ENCODE measurements at places on chromosomes 7 and 10.

DNA sequence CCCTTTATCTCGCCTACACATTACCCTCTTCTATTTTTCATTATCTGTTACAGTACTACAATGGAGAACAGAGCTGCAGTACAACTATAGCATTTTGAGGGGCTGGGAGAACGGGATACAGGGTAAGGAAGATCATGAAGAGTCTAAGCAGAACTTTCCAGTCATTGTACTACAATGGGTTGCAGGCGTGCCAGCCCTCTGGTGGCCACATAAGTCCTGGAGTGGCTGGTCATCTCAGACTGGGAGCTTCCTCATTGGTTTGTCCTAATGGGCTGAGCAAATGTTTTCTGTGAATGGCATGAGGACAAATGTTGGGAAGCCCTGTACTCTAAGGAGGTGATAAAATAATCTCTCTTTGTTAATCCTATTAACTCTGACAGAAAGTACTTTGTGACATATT is 33.0 kb downstream of the TMEM106B start:
- DNase-seq, result no peak

GRCh38 chr10:15742836-15743235 is 23.1 kb upstream of the ITGA8 start:
- no peak for DNase-seq

DNA sequence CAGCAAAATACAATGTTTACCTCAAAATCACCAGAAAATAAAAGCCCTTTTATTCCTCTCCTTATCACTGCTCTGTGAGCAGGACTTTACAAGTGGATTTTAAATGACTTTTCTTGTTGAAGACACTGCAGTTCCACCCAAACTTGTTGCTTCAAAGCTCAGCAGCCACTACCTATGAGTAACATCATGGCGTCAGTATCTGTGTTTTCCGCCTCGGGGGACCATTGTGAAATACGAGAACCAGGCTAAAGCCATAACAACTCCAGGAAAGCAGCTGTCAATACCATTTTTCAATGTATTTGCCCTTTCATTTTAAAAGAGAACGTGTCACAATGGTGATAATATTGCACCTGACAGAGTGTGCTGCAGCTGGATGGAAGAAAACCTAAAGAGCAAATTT is 284.0 kb upstream of the RNF32 start:
- DNase-seq, result no peak

GRCh38 chr10:107790271-107790670 is 625.8 kb upstream of the SORCS1 start:
- DNase-seq, result no peak

DNA sequence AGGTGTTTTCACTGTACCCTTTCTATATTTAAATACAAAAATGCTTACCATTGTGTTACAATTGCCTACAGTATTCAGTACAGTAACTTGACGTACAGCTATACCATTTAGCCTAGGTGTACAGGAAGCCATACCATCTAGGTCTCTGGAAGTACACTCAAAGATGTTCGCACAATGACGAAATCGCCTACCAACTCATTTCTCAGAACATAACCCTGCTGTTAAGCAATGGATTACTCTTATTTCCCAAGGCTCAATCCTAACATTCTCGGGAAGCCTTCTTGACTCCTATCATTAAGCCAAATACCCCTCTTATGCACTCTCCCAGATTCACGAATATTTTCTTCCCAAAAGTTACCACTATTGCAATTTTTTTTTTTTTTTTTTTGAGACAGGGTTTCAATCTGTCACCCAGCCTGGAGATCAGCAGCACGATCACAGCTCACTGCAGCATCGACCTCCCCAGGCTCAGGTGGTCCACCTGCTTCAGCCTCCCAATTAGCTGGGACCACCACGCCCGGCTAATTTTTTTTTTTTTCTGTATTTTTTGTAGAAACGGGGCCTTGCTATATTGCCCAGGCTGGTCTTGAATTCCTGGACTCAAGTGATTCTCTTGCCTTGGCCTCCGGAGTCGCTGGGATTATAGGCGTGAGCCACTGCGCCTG is 1.5 kb downstream of the CWF19L1 start:
- no peak for DNase-seq

DNA sequence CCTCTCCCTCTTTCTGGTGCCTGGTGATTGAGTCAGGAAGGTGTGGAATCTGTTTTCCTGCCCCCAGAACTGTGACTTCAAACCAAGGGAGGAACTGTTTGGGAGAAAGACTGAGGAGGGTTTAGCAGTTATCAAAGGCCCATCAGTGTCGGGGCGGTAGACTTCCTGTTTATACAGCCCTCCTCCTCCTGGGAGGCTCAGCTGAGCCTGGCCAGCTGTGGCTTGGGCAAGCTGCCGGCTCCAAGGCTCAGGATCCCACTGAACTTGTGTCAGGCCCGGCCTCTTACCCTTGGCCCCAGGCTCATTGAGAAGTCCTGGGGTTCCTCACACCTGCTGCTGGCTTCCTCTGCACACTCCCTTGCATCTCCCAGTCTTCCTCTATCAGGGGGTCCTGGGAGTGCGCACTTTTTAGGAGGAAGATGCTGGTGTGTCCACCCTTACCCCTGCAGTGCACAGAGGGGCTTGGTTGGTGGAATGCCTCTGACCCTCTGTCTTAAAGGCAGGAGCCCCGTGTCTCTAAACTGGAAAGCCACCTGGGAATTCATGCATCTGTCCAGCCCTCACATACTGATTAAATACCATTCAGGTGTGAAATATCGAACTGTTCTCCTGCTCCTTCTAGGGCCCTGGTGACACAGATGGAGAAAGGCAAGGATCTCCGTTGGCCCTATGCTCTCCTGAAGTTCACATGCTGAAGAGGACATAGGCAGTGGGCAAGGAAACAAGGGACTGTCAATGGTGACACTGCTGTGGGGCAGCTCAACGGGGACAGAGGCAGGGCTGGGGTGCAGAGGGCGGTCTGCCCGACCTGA is 32.4 kb downstream of the CXCL12 start:
- peak; percentile 57 for DNase-seq

GRCh38 chr7:68770649-68771048 is 827.6 kb upstream of the AUTS2 start:
- no peak for DNase-seq

GRCh38 chr10:110629680-110630191 is 14.4 kb upstream of the RBM20 start:
- no peak for DNase-seq

DNA sequence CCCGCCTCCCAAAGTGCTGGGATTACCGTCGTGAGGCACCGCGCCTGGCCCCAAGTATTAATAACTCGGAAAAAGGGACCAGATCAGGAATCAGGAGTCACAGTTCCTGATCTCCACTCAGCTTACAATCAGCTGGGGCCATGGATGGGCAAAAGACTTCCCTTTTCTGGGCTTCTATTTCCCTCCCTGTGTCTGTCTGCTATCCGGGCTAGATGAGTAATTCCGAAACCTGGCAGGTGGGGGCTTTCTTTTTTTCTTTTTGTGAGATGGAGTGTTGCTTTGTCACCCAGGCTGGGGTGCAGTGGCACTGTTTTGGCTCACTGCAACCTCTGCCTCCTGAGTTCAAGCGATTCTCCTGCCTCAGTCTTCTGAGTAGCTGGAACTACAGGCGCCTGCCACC is 11.6 kb downstream of the RPS24 start:
- peak; percentile 42 for DNase-seq

DNA sequence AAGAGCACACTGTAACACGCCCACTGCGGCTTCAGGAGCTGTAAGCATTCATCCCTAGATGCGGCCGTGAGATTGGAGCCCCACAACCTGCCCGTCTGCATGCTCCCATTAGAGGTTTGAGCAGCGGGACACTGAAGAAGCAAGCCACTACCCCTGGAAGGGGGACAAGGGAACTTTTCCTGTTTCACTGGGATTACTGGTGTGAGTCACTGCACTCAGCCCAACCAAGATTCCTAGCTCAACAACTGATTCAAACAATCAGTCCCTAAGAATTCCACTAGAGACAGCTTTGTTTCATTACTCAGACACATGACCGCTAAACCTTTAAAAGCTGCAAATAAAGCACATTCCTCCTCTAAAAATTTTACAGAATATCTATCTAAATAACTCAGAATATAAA is 69.8 kb downstream of the ORC5 start:
- no peak for DNase-seq

DNA sequence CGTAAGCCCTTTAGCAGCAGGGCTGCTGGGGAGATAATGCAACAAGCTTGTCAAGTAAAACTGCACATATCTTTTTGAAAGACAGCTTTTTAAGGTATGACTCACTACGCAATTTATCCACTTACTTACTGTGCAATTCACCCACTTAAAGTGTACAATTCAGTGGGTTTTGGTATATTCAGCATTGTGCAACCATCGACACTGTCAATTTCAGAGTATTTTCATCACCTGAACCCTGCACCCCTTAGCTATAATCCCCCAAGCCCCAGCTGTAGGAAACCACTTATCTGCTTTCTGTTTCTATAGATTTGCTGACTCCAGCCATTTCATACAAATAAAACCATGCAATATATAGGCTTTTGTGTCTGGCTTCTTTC is 168.0 kb downstream of the PTPN20 start:
- DNase-seq, result no peak

GRCh38 chr10:50561816-50562215 is 61.9 kb downstream of the SGMS1 start:
- DNase-seq, result no peak

DNA sequence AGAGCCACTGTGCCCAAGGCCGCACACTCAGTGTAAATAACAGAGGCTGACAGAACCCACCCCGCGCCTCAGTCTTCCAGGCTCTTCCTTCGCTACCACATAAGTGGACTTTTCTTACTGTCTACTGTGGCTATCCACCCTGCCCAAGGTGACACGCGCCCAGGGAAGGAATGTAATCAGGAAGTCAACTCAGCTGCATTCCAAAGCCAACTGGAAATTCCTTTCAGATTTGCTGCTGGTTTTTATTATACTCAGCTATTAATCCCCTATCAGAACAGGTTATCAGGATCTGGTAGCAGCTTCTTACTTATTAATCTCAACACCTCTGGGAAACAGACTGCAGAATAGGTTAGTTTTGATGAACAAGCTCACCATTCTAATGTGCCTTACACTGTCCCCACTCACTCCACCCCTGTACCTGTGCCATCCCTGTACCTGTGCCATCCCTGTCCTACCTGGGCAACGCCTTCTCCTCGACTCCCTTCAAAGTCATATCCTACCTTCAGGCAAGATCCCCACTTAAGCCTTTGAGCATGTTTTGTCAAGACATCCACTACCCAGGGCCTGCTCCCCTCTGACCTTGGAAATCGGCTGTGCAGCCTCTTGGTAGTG is 90.7 kb downstream of the NHLRC2 start:
- no peak for DNase-seq

DNA sequence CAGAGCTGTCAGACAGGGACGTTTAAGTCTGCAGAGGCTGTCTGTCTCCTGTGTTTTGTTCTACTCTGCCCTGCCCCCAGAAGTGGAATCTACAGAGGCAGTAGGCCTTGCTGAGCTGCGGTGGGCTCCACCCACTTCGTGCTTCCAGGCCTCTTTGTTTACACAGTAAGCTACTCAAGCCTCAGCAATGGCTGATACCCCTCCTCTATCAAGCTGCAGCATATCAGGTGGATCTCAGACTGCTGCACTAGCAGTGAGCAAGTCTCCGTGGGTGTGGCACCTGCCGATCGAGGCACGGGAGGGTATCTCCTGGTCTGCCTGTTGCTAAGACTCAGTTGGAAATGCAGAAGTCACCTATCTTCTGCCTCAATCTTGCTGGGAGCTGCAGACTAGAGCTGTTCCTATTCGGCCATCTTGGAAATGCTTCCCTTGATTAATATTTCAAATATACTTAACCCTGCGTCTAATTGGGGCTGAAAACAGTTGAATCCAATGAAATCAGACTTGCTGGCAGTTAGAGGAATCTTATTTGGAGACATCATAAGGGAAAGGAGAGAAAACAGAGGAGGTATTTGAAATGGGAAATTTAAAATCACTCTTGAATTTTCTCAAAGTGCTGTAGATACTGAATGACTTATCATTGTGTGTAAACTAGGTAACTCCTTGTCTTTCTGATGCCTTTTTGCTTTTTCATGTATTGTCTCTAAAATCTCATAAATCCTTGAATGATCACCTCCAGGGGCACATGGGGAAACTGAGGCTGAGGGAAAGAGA is 13.8 kb upstream of the CYP3A5 start:
- DNase-seq, result no peak

Data from posterior cingulate gyrus (tissue), 11 donors.